ENCODE measurements at places on chromosomes 7 and 10. TPM values are rescaled to one million over a fixed set of nuclear protein-coding genes. Genes with fewer than 3 reads are reported as not detected.

GRCh38 chr10:10138685-10139084 is 879.0 kb upstream of the CELF2 start:
- no peaks in the 10 kb centered on the region for H3K27me3 ChIP-seq
- no peak for DNase-seq
- H3K4me3 ChIP-seq, result no peak overlapping the region
- H3K27ac ChIP-seq, result no peak overlapping the region
- H3K4me1 ChIP-seq, result no peaks in the 10 kb centered on the region

- H3K4me3 ChIP-seq, result no peak overlapping the region
- H3K36me3 ChIP-seq, result no peaks in the 10 kb centered on the region
- H3K27ac ChIP-seq, result no peak overlapping the region
- H3K4me1 ChIP-seq, result no peaks in the 10 kb centered on the region
Measured at GRCh38 chr7:33400214-33400538, 270.8 kb downstream of the BBS9 start.

DNA sequence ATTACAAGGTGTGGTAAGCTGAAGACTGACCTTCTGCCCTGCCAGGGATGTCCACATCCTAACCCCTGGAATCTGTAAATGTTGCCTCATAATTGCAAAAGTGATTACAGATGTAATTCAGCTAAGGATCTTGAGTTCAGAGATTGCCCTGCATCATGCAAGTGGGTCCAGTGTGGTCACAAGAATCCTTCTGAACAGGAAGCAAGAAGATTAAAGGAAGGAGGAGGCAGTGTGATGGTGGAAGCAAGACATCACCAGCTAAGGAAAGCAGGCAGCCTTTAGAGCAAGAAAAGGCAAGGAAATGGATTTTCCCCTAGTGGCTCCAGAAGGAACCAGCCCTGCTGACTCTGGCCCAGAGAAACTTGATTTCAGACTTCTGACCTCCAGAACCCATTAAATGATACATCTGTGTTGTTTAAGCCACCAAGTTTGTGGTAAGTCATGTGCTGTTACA is 78.1 kb downstream of the USP6NL start:
- H3K36me3 ChIP-seq, result no peaks in the 10 kb centered on the region
- no peak for DNase-seq
- H3K4me1 ChIP-seq, result peaks cover 4% of the 10 kb centered on the region
- H3K27ac ChIP-seq, result no peak overlapping the region

GRCh38 chr7:94655126-94655847 is 646 bp downstream of the SGCE start:
- peak overlapping the region; percentile 62 for H3K4me3 ChIP-seq
- H3K36me3 ChIP-seq, result no peaks in the 10 kb centered on the region
- DNase-seq, result peak; percentile 51
- H3K4me1 ChIP-seq, result peaks cover 2% of the 10 kb centered on the region
- H3K27ac ChIP-seq, result peak overlapping the region; percentile 78
- H3K27me3 ChIP-seq, result peaks cover 6% of the 10 kb centered on the region

DNA sequence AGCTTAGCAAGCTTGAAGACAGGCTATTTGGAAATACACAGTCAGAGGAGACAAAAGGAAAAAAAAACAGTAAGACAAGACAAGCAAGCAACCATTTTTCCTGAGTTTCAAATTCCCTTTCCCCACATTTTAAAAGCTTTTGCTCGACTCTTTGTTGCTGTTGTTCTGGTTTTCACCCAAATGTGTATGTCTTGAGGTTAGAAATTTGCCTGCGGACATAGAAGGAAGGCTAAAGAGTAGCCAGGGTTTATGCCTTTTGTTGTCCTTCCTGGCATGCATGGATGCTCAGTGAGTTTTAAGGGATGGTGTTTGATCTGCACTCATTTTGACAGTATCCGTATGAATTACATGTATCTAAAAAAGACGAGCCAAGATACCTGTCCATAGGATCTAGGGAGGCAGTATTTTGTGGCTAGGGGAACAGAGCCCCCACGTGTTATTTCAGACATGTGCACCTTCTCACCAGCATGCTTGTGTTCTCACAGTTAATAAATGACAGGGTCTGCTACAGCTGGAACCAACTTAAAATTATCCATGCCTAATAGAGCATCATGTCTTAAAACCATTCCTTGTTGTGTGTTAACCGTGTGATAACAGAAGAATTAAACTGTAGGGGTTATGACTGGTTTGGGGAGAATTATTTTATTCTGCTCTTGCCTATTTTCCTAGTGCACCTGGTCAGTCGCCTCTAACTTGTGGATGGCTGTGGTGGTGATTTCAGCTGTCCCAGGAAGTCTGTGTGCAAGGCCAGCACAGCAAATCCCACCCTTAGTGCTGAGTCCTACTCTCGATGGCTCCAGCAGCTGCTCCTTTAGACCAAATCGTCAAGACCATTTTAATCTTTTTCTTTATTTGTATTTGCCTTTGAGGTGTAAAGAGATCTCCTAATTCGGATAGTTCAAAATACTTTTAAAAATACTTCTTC is 9.1 kb downstream of the WIPF3 start:
- peaks cover 50% of the 10 kb centered on the region for H3K27me3 ChIP-seq
- DNase-seq, result no peak
- H3K36me3 ChIP-seq, result no peaks in the 10 kb centered on the region

DNA sequence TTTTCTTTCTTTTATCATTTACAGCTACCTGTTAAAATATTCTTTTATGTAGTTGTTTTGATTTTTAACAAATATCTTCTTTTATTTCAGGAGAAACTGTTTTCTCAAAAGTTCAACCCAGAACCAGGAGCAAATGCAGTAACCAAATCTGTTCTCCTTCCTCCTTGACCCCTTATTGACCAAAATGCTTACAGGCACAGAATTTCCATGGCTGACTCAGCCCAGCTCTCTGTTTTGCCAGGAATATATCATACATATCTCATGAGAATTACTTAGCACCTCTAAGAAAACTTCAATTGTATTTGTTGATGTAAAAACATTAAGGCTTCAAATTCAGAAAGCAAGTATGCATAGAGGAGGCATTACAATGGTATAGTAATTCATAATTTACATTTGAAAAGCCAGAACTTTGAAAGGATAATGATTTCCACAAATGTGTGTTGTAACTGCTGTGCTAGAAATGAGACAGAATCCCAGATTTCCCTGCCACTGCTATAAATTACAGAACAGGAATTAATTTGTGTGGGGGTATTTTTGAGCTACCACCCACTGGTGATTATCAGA is 2.2 kb downstream of the GSAP start:
- no peak overlapping the region for H3K27ac ChIP-seq
- no peak overlapping the region for H3K4me3 ChIP-seq
- no peak for DNase-seq
- H3K4me1 ChIP-seq, result peaks cover 4% of the 10 kb centered on the region

SYNPO2L gene
- total RNA-seq, result 0.21 TPM

GRCh38 chr10:86523348-86523747 is 1.8 kb upstream of the WAPL start:
- H3K27ac ChIP-seq, result no peak overlapping the region
- peaks cover 25% of the 10 kb centered on the region for H3K4me1 ChIP-seq
- no peak for DNase-seq
- H3K36me3 ChIP-seq, result no peaks in the 10 kb centered on the region

TBX20 gene
- total RNA-seq, result 0.11 TPM

- no peaks in the 10 kb centered on the region for H3K27me3 ChIP-seq
- H3K4me3 ChIP-seq, result no peak overlapping the region
- no peak overlapping the region for H3K27ac ChIP-seq
- H3K36me3 ChIP-seq, result no peaks in the 10 kb centered on the region
- H3K4me1 ChIP-seq, result peaks cover 8% of the 10 kb centered on the region
Measured at GRCh38 chr7:333393-333764, 43.4 kb downstream of the FOXL3 start.

Data from lung (tissue), 17 donors.